ENCODE measurements at places on chromosomes 13 and 19.

DNA sequence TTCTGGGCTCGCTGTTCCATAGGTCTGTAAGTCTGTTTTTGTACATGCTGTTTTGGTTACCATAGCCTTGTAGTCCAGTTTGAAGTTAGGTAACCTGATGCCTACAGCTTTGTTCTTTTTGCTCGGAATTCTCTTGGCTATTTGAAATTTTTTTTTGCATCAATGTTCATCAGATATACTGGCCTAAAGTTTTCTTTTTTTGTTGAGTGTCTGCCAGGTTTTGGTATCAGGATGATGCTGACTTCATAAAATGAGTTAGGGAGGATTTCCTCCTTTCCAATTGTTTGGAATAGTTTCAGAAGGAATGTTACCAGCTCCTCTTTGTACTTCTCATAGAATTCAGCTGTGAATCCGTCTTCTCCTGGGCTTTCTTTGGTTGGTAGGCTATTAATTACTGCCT lies 397.8 kb upstream of the HTR2A start:
- no peak for DNase-seq

GRCh38 chr19:31818798-31819105 lies 469.5 kb upstream of the TSHZ3 start:
- DNase-seq: no peak

- no peak for DNase-seq
Observed at GRCh38 chr13:58566176-58566575, 934.6 kb downstream of the PCDH17 start.

DNA sequence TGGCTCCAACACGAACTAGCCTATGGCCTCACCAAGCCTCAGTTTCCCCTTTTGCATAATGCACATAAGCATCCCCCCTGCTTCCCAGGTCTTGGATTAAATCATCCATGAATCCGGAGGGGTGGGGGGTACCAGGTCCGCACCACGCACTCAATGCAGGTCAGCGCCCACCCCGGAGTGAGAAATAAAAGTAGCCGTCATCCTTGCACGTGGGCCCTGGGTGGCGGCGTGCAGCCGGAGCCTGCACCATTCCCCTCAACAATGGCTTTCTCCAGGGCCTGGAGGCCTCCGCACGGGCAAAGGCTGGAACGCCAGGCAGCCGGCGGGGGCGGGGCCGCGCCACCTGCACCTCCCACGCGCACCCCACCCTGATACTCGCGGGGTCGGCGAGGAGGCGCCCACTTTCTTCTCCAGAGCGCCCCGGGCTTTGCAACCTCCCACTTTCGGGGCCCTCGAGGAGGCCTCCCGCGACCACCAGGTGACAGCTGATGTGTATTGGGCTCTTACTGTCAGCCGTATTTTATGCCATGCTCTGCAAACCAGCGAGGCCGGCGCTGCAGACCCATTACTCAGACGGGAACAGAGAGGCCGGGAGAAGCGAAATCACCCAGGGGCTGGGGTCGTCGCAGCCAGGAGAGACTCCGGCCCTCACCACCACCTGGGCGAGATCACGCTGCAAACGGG lies 767 bp upstream of the GADD45B start:
- no peak for DNase-seq

GRCh38 chr13:50318887-50319286 lies 303.6 kb downstream of the KCNRG start:
- DNase-seq: no peak

- DNase-seq: peak; percentile 39
Observed at GRCh38 chr19:43446746-43447489, 18.5 kb downstream of the LYPD3 start.

DNA sequence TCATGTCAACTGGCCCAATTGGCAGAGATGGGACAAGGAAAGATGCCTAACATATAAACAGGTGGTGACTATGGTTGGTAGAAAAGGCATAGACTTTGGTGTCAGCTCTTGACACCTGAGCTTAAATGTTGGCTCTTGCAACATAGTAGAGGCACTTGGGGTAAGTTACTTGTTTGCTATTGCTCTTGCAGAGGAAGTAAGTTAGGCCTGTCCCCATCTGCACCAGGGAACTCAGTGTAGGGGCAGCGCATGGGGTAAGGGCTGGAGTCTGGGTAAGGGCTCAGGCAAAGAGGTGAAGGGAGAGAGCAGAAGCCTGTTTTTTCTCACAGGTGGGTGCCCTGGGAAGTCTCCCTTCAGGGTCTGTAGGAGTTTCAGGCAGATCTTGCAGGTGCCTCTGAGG lies 27.6 kb downstream of the ERICH6B start:
- DNase-seq: no peak

GRCh38 chr13:110971486-110971885 lies 56.6 kb upstream of the ANKRD10 start:
- DNase-seq: no peak

DNA sequence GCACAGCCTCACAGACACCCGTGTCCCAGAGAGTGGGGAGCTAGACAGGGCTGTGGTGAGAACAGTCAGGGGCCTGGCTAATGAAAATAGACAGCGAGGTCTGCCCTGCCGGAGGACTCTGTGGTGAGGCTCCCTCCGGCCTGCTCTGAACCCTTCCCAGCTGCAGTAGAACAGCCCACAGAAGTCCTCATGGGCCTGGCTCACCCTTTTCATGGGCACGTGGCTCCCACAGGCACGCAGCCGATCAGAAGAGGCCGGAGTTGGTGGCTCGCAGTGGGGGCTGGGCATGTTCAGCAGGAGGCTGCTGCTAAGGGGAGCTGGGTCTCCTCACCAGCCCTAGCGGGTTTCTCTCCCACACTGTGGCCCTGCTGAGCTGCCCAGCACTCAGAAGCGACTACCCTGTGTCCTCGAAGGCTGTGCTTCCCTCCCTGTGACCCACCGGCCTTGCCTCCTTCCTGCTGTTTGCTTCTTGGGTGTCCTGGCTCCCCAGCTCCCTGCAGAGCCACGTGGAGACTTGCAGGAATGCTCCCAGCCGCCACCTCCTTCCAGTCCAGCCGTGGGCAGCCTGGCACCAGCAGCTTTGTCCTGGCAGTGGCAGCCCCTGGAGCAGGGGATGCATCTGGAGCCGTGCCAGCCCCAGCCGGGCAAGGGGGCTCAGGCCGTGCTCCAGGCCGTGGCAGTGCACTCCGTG lies 138.7 kb downstream of the KDM4B start:
- DNase-seq: no peak

- DNase-seq: no peak
Observed at GRCh38 chr19:28456252-28456651, 756.7 kb downstream of the UQCRFS1 start.

- DNase-seq: no peak
Observed at GRCh38 chr19:34254046-34254697, at the start of gene GARRE1. Gene GARRE1 (plus strand): TSS chr19:34254554. CDS start chr19:34300474, 45,920 bp downstream.
